ENCODE measurements at places on chromosomes 16 and 17.

- H3K27ac ChIP-seq: no peak overlapping the region
- H3K4me3 ChIP-seq: no peak overlapping the region
- peaks cover 74% of the 10 kb centered on the region for H3K27me3 ChIP-seq
- H3K36me3 ChIP-seq: no peaks in the 10 kb centered on the region
- no peak for DNase-seq
- no peaks in the 10 kb centered on the region for H3K4me1 ChIP-seq
These were observed 77.9 kb upstream of the SDK2 start for GRCh38 chr17:73722165-73722564.

DNA sequence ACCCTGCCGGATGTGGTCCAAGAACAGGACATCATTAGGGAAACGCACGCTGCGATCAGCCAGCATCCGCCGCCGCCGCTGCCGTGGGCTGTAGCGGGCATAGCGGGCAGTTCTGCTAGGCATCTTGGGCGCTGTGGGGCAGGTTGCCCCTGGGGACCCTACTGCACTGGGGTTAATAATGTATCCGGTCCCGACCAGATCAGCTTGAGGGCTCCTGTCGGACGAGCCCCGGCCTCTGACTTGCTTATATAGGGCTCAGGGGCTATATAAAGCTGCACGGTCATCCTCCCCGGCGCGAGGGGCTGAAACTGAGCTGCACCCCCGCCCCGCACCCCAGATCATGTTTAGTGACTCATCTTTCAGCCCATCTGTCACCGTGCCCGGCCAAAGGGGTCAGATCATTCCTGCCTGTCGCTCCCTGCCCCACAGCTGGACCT lies at the start of gene PPP1R27:
PPP1R27 (minus strand) TSS at position 220 of the 437 bp plus-strand sequence; CDS start at position 123, 97 bp downstream.
- H3K36me3 ChIP-seq: peaks cover 5% of the 10 kb centered on the region
- peaks cover 9% of the 10 kb centered on the region for H3K4me1 ChIP-seq
- H3K27me3 ChIP-seq: no peaks in the 10 kb centered on the region

DNA sequence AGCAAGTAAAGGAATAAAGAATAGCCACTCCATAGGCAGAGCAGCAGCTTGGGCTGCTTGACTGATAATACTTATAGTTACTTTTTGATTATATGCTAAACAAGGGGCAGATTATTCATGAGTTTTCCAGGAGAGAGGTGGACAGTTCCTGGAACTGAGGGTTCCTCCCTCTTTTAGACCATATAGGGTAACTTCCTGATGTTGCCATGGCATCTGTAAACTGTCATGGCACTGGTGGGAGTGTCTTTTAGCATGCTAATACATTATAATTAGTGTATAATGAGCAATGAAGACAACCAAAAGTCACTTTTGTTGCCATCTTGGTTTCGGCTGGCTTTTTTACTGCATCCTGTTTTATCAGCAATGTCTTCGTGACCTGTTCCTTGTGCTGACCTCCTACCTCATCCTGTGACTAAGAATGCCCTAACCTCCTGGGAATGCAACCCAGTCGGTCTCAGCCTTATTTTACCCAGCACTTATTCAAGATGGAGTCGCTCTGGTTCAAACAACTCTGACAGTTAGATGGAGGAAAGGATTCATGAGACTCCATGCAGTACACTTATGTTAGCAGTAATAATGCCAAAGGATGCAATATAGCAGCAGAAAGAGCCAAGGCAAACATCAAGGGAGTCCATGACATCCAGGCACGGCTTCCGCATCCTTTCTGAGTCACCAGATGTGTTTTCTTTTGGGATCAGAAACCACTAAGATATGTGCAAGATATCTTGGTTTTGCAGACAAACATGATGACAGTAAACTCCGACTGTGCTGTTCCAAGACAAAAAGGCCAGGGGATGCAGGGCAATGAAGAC lies 55.8 kb upstream of the B4GALNT2 start:
- no peak overlapping the region for H3K4me3 ChIP-seq
- H3K4me1 ChIP-seq: peaks cover 10% of the 10 kb centered on the region
- no peaks in the 10 kb centered on the region for H3K36me3 ChIP-seq
- no peaks in the 10 kb centered on the region for H3K27me3 ChIP-seq
- DNase-seq: peak; percentile 77

DNA sequence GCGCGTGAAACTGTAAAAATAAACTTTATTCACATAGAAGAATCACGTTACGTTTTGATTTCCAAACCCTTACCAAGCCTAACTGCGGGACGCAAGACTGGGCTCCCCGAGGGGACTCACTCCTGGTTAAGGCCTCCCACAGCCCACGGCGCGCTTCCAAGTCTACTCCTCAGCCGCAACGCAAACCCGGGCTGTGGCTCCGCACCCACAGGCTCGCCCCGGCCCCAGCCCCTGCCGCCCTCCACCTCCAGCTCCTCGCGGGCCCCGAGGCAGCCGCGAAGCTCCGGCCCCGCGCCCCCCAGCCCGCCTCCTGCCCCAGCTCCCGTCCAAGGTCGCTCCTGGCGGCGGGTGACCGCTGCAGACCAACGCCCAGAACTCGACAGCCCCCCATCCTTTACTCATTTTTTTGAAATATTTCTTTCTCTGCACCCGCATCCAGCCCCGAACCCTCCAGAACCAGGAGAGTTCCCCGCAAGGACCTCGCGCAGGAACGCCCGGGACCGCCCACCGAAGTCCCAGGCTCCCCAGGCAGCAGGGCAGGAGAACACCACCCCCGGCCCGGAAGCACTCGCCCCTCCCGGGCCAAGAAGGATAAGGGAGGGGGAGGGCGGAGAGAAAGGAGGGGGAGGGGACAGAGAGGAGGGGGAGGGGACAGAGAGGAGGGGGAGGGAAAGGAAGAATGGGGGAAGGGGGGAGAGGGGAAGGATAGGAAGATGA lies 912 bp downstream of the USP22 start:
- DNase-seq: peak; percentile 78
- peak overlapping the region; percentile 77 for H3K27ac ChIP-seq
- peaks cover 25% of the 10 kb centered on the region for H3K36me3 ChIP-seq
- H3K4me1 ChIP-seq: peaks cover 14% of the 10 kb centered on the region
- H3K27me3 ChIP-seq: no peaks in the 10 kb centered on the region

All from MCF 10A (cell line).